ENCODE measurements at places on chromosomes 3 and 15. TPM values are rescaled to one million over a fixed set of nuclear protein-coding genes. Genes with fewer than 3 reads are reported as not detected.

DNA sequence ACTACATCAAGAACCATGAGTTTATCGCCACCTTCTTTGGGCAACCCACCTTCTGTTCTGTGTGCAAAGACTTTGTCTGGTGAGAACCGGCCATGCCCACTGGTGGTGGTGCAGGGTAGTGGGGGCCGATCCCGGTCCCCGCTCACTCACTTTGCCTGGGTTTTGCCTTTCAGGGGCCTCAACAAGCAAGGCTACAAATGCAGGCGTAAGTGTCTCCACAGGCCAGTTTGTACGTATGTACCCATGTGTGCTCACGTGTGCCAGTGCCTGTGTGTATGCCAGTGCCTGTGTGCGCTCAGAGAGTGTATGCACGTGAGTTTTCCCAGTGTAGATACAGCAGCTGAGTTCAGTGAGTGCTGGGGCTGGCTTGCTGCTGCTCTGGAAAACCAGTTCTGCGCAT lies 20.5 kb downstream of the PRKCD start:
- no peak for DNase-seq

DNA sequence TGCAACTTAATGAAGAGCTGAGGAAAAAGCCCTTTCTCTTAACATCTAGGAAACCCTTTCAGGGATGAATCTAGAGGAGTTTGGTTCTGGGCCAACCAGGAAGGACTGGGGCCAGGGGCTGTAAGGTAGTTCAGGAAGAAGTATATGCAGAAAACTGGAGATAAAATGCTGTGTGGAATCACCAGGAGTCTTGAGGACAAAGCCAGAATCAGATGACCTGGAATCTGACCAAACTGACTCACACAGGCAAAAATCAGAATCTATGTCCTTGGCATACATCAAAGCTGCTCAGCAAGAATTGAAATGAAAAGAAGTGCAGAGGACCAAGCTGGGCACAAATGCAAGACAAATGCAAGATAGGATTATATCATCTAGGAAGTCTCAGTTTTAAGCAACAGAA lies 59.4 kb upstream of the ATP2C1 start:
- no peak for DNase-seq

GRCh38 chr15:63035977-63036376 lies 6.6 kb upstream of the TPM1 start:
- no peak for DNase-seq

DNA sequence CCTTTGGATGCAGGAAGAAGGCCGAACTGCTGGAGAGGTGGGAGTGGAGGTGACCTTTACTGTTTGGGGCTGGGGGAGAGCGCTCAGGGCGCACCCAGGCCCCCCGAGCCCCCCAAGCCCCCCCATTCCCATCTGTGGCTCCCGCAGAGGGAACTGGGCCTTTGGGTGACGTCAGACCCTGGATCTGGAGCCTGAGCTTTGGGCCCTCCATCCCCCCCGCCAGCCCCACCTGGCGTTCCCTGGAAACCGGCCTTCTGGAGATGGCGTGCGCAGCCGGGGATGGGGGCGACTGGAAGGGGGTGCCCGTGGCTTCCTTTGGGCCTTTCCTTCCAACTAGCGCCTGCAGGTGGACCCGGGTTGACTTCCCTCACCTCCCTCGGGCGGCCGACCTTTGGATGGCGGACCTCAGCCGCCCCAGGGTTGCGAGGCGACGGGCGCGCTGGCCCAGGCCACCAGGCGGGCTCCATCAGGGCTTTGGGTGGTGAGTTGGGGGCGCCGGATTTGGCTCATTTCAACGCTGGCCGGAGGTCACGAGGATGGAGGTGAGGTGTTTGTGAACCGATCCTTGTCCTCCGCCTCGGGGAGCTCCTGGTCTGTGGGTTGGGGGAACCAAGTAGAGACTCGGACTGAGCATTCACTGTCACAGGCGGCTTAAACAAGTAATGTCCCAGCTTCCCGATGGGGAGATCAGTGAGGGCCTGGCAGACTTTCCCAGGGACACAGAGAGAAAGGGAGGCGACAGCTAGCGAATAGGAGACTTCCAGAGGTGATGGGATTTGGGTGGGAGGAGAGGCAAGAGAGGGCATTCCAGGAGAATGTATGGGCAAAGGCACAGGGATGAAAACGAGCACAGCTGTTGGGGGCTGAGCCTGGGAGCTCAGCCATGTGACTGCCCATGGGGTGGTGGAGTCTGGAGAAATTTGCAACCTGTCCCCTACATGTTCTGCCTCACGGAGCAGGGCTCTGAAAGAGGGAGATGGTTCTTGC lies 709 bp downstream of the SCAMP5 start:
- no peak for DNase-seq

DNA sequence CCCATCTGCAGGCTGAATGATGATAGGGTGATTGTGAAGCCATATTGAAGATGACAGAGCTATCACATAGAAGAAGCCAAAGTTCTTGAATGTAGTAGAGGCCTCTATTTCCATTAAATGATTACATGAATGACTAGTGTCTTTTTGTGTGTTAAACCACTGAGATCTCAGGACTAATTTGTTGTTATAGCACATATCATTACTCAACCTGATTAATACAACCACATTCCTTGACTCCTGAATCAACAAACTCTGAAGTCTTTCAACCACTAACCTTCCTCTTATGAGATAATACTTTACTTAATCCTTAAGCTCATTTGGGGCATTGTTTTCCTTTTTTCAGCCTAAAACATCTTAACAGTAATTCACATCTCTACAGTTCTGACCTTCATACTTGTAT lies 564.5 kb upstream of the ADAMTS9 start:
- no peak for DNase-seq

GRCh38 chr3:135216659-135217058 lies 421.6 kb downstream of the EPHB1 start:
- DNase-seq, result no peak

The FEZF2 gene
- not detected for total RNA-seq

Data from thoracic aorta (tissue), 2 donors.